ENCODE measurements at places on chromosomes 12 and 14. TPM values are rescaled to one million over a fixed set of nuclear protein-coding genes. Genes with fewer than 3 reads are reported as not detected.

DNA sequence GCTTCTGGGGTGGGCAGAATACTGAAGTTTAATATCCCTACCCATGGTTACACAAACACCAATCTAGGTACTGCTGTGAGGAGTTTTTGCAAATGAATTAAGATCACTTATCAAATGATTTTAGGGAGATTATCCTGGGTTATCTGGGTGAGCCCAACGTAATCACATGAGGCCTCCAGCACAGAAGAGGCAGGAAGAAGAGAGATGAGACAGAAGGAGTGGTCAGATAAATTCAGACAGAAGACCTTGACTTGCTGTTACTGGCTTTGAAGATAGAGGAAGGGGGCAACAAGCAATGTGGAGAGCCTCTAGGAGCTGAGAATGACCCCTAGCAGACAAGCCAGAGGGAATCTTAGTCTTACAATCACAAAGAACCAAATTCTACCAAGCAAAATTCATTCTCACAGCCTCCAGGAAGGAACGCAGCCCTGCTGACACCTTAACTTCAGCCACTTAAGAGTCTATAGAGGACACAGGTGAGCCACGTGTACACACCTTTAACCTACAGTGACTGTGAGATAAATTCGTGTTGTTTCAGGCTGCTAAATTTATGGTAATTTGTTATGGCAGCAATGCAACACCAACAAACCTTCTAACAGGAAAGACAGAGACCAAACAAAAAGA lies 49.4 kb downstream of the FERMT2 start:
- DNase-seq = no peak
- H3K27ac ChIP-seq = no peak overlapping the region
- peaks cover 39% of the 10 kb centered on the region for H3K4me1 ChIP-seq
- H3K4me3 ChIP-seq = no peak overlapping the region

GRCh38 chr12:104790296-104791125 lies 167.6 kb downstream of the SLC41A2 start:
- H3K27me3 ChIP-seq = no peaks in the 10 kb centered on the region
- H3K4me1 ChIP-seq = peaks cover 7% of the 10 kb centered on the region
- H3K36me3 ChIP-seq = no peaks in the 10 kb centered on the region

DNA sequence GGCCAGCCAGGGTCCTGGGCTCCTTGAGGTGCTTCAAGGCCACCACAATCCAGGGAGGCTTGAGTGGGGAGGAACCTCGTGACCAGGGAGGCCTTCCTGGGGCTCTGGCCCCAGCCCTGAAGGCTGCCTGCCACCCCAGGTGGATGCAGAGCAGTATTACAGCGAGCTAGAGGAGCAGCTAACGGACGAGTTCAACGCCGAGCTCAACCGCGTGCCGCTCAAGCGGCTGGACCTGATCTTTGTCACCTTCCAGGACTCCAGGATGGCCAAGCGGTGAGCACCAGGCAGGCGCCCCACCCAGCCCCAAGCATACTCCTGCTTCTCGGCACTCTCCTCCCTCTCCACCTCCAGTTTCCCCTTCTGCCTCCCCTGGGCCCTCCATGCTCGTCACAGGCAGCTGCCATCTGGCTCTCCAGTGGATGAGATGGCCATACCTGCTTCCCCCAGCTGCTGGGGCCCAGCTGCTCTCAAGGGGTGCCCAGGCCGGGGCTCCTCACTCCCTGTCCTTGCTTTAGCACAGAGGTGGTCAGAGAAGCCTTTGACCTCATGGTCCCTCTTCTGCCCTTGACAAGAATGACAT lies 30.6 kb downstream of the NGB start:
- H3K27me3 ChIP-seq = no peaks in the 10 kb centered on the region
- no peak overlapping the region for H3K4me3 ChIP-seq
- no peaks in the 10 kb centered on the region for H3K4me1 ChIP-seq
- no peak overlapping the region for H3K27ac ChIP-seq
- no peaks in the 10 kb centered on the region for H3K36me3 ChIP-seq

PRPH gene
- total RNA-seq = not detected

REM2 gene
- total RNA-seq = 0.34 TPM

GRCh38 chr12:52244615-52244994 lies 11.6 kb downstream of the KRT7 start:
- DNase-seq = no peak
- H3K4me1 ChIP-seq = peaks cover 43% of the 10 kb centered on the region
- H3K4me3 ChIP-seq = no peak overlapping the region
- H3K27ac ChIP-seq = no peak overlapping the region
- no peaks in the 10 kb centered on the region for H3K36me3 ChIP-seq
- no peaks in the 10 kb centered on the region for H3K27me3 ChIP-seq

DNA sequence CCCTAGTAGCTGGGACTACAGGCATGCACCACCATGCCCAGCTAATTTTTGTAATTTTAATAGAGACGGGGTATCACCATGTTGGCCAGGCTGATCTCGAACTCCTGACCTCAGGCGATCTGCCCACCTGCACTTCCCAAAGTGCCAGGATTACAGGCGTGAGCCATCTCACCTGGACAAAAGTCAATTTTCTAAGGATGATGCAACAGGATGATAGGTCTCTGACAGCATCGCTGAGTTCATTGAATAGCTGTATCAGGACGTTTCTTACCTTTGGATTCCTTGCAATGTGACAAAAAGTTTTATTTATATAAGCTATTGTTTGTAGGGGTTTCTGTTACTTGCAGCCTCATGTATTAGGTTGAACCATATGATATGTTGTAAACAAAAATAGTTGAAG lies 55.5 kb upstream of the PCED1B start:
- H3K27ac ChIP-seq = no peak overlapping the region
- no peak for DNase-seq
- no peak overlapping the region for H3K4me3 ChIP-seq
- peaks cover 3% of the 10 kb centered on the region for H3K4me1 ChIP-seq
- no peaks in the 10 kb centered on the region for H3K27me3 ChIP-seq
- no peaks in the 10 kb centered on the region for H3K36me3 ChIP-seq

DNA sequence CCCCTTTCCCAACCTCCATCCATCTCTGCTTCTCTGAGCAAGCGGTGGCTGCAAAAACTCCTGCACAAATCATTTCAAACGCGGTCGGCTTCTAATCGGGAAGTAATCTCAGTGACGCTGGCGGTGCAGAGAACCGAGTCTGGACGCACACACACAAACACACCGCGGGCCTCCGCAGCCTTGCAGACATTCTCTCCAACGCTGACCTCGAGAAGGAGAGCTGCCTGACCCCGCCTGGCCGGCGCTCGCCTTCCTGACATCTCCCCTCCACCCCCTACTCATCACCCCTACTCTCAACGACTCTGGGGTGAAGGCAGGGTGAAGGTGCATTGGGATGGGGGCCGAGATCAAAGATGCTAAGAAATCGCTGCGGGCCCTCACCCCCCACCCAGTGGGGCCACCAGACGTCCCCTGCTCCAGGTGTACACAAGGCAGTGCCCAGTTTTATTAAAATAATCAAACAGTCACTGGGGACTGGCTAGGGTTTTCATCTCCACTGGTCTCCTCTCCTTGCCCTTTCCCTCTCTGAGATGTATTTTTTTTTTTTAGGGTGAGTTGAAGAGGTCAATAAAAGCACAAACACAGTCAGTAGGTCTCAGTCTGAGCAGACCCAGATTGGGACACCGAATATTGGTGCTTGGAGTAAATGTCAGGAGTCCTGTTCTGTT lies 506 bp upstream of the TBX5 start:
- peaks cover 100% of the 10 kb centered on the region for H3K27me3 ChIP-seq
- no peaks in the 10 kb centered on the region for H3K4me1 ChIP-seq
- H3K4me3 ChIP-seq = no peak overlapping the region
- no peak overlapping the region for H3K27ac ChIP-seq

ACSM4 gene
- total RNA-seq = not detected

DNA sequence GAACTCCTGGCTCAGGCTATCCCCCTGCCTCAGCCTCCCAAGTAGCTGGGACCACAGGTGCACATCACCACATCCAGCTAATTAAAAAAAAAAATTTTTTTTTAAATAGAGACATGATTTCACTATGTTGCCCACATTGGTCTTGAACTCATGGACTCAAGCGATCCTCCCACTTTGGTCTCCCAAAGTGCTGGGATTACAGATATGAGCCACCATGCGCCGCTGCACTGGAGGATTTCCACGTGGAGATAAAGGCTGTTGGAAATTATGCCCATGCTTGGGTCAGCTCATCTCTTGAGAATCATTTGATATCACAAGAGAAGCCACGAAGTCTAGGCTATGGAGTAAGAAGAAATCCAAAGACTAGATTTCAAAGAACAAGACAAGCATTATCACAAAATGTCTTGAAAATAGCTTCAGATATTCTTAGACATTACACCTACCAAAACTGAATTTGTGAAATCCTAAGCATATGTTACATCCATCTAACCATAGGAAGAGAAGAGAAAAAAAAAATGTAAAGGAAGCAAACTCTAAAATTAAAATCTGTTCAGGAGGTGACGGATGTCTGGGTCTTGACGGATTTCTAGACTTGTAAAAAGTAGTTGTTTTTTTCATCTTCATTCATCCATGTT lies 99.1 kb downstream of the PTPN11 start:
- no peak for DNase-seq
- no peaks in the 10 kb centered on the region for H3K4me1 ChIP-seq
- H3K4me3 ChIP-seq = no peak overlapping the region
- H3K27ac ChIP-seq = no peak overlapping the region
- no peaks in the 10 kb centered on the region for H3K36me3 ChIP-seq

DNA sequence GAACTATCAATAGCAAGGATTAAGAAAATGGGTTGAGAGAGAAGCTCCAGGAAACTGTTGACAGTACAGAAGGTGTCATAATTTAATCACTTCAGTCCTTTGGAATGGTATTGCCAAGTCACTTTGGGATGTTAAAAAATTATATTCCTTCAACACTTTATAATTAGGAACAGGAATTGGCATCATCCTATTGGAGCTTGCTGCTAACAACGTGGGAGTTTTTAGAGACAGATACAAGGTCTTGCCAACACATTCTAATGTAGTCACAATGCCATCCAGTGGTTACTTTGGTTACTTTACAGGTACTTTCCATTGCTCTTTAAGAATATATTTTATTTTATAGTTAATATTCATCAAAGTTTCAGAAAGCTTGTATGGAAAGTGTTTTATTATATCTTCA lies 310.1 kb downstream of the SYT1 start:
- no peak overlapping the region for H3K4me3 ChIP-seq
- no peaks in the 10 kb centered on the region for H3K27me3 ChIP-seq
- H3K4me1 ChIP-seq = no peaks in the 10 kb centered on the region
- no peak for DNase-seq
- no peak overlapping the region for H3K27ac ChIP-seq
- no peaks in the 10 kb centered on the region for H3K36me3 ChIP-seq

Data from psoas muscle (tissue), 8 donors.